ENCODE measurements at places on chromosomes 1 and 21. TPM values are rescaled to one million over a fixed set of nuclear protein-coding genes. Genes with fewer than 3 reads are reported as not detected.

Gene CELA2A
- not detected for total RNA-seq

DNA sequence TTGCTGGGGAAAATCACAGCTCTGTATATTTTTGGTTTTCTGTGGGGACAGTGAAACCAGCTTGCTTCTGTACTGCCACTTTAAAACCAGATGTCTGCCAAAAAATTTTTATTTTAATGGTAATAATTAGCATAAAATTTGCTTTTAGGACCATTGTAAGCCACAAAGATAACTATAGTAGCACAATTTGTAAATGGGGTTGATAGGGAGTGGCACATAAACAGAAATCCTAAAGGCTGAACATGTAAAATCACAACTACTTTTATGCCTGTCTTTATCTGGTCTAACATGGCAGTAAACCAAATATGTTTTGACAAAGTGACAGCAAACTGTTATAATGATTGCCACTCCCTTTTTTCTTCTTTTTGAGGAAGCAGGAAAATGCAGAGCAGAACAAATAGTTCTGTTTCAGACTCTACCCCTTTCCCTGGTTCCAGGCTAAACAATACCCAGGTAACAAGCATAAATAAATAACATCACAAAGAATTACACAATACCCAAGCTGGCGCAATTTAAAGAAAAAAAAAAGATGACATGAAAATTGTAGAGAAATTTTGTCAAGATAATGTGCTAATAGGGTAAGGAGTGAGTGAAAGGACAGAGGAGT lies 24.0 kb upstream of the CCDC181 start:
- no peak for DNase-seq

DNA sequence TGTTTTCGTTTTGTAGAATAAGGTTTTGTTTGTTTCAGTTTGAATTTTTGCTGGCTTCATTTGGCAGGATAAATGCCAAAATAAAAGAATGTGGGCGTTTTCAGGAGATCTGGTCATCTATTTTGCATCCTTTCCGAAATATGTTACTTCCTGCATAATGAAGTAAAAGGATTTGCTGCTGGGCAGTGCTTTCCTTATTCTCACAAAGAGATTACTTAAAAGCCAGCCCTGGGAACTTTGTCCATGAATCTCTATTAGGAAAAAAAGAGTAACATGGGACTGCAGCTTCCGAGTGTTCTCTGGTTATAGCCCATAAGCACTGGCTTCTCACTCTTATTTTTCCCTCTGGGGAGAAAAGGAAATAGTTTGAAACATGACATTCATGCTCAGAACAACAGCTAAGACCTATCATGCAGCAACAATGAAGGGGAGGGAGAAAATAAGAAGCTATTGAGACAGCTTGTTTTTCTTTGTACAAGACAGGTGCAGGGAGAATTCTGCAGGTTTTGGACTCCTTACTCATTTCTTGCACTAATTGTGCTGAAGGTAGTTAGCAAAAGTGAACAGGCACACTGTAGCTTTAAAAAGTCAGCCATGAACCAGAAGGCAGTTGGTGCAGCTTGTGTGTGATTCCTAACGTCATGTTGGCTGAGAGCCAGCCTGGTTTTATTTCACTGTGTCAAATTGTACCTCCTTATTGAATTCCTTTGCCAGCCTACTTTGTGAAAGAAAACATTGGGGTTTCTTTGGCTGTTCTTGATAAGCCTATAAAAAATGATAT lies at the start of gene SAMD13:
Gene SAMD13, plus strand, starts transcription at position 705 of the 781 bp plus-strand sequence. CDS start 1,527 bp downstream, outside the sequence.
- DNase-seq: no peak

Gene PPIE
- 24.3 TPM for total RNA-seq

Gene CCDC185
- total RNA-seq: 0.56 TPM

Gene INKA2
- total RNA-seq: 8.4 TPM

DNA sequence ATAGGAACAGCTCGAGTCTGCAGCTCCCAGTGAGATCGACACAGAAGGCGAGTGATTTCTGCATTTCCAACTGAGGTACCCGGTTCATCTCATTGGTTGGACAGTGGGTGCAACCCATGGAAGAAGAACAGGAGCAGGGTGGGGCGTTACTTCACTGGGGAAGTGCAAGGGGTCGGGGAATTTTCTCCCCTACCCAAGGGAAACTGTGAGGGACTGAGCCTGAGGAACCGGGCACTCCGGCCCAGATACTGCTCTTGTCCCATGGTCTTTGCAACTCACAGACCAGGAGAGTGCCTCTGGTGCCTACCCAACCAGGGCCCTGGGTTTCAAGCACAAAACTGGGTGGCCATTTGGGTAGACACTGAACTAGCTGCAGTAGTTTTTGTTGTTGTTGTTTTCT lies 307.1 kb downstream of the AMY1C start:
- peak; percentile 0 for DNase-seq

- peak; percentile 73 for DNase-seq
Measured at GRCh38 chr1:40438391-40439015, 11.8 kb upstream of the ZFP69B start.

DNA sequence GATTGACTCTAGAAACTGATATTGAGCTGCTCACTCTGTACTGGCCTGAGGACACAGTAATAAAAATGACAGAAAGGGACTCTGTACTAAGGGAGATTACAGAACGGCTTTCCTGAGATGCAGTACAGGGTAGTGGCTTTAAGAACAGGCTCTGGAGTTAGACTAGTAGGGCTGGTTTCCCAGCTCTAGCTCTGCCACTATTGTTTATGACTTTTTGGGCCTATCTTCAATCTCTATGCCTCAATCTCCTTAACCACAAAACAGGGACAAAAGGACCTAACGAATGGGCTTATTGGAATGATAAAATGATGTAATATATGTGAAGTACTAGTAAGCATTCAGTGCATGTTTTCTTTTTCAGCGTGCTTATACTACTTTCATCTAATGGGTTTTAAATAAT lies 1.4 kb downstream of the DEPDC1 start:
- no peak for DNase-seq

GRCh38 chr21:38186661-38187270 lies 70.0 kb upstream of the KCNJ15 start:
- DNase-seq: no peak

- no peak for DNase-seq
Measured at GRCh38 chr21:27425574-27425973, 458.7 kb upstream of the ADAMTS5 start.

Gene CHRM3
- 13.8 TPM for total RNA-seq

Gene EDEM3
- total RNA-seq: 13.6 TPM

Gene OR2T11
- total RNA-seq: not detected

- no peak for DNase-seq
Measured at GRCh38 chr1:7429290-7429689, 341.8 kb upstream of the VAMP3 start.

Gene ASCL5
- 0.54 TPM for total RNA-seq

Gene CLCA2
- total RNA-seq: not detected

Gene AMY1B
- not detected for total RNA-seq

- DNase-seq: no peak
Measured at GRCh38 chr1:3231826-3232225, 162.8 kb downstream of the PRDM16 start.

- DNase-seq: no peak
Measured at GRCh38 chr1:246110343-246111219, 396.5 kb downstream of the SMYD3 start.

DNA sequence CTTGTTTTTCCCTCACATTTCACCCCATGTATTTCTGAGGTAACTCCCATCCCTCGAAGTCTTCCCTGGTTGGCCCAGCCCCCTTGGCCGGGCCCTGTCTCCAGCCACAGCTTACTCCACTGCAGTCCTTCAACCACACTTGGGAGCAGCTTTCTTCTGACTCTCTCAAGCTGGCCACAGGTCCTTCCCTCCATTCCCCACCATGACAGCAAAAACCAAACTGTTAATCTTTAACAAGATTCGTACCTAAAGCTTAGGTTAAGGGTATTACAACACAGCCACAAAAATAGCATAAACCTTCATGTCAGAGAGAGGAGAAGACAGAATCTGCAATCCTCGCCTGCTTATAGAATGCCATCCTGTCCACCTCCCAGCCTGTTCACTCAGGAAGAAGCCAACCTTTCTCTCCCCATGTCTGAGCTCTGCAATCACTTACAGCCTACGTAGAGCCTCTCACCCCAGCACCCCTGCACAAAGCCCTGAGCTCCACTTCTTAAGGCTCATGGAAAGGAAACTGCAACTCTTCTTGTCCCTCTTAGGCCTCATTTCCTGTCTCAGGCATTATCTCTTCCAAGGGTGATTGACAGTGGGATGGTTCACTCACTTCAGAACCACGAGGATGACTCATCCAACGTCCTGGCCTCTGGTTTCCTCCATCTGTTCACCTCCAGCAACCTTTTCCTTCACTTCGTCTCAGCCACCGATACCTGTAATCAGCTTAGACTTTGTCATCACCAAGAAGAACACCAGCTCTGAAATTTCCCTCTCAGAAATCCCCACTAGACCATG lies 72.8 kb downstream of the CD2 start:
- DNase-seq: no peak

DNA sequence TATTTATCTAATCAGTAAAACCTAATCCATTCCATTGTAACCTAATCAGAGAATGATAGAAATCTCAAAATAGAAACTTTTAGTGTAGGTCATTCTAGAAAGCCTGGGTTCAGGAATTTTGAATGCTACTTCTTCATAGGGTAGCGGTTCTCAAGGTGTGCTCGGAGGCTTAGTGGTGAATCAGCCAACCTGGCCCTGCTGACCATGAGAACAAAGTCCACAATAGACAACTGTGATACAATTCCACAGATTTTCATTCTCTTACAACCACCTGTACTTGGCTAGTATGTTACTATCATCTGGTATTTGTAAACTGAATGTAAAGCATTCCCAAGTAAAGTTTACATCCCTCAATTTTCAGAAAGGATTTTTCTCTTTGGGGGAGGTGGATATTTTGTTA lies 7.5 kb upstream of the PUM1 start:
- DNase-seq: no peak

DNA sequence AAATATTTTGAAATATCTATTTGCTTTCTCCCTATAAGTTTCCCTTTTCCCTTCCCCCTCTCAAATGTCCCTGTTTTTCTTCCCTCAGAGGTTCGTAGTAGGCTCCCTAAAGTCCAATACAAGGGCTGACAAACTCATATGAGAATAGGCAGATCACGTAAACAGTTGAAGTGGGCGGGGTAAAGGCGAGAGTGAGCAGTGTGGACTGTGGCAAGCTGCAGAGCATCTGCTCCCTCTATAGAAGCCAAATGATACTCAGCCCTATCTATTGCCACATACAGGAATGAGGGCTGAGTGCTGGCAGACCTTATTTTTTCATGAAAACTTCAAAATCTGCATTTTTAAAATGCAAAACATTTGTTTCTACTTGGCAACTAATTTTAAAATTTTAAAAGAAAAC lies 26.3 kb downstream of the PRDX6 start:
- DNase-seq: no peak

Gene HSD3B1
- total RNA-seq: not detected

Gene TSHB
- total RNA-seq: not detected

GRCh38 chr1:165276314-165276713 lies 80.2 kb downstream of the LMX1A start:
- DNase-seq: no peak

GRCh38 chr1:111751906-111752575 lies 3.7 kb upstream of the DDX20 start:
- no peak for DNase-seq

Gene VAV3
- total RNA-seq: 11.3 TPM

Gene SERPINC1
- not detected for total RNA-seq

DNA sequence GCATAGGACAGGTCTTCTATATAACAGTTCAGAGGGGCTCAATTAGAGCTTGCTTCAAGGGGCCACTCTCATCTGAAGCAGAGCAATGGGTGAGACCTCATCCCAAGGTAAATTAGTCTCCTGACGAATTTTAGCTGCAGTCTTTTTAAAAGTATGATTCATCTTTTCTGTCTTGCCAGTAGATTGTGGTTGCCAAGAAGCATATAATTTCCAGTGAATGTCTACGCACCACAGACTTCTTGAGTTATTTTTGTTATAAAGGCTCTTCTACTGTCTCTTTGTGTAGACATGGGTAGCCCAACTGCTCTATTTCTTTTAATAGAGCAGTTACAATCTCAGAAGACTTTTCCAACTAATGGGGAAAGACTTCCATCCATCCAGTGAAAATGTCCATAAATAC lies 108.9 kb upstream of the FMN2 start:
- DNase-seq: no peak

DNA sequence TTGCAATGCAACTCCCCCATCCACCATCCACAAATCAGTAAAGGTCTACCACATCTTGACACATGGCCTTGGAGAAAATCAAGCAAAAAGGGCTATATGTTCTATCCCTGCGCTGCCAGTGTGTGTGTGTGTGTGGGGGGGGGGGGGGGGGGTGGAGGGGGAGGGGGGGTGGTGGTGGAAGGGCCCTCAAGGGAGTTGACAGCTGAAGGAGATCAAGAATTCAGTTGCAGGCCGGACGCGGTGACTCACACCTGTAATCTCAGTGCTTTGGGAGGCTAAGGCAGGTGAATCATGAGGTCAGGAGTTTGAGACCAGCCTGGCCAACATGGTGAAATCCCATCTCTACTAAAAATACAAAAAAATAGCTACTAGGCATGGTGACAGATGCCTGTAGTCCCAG lies 37.6 kb upstream of the CLIC4 start:
- no peak for DNase-seq

Gene ANKRD35
- 3.6 TPM for total RNA-seq

Gene AGMAT
- total RNA-seq: 3.8 TPM

Gene DNAJC11
- 67.2 TPM for total RNA-seq

GRCh38 chr1:87134061-87134460 lies 194.6 kb upstream of the LMO4 start:
- DNase-seq: no peak

DNA sequence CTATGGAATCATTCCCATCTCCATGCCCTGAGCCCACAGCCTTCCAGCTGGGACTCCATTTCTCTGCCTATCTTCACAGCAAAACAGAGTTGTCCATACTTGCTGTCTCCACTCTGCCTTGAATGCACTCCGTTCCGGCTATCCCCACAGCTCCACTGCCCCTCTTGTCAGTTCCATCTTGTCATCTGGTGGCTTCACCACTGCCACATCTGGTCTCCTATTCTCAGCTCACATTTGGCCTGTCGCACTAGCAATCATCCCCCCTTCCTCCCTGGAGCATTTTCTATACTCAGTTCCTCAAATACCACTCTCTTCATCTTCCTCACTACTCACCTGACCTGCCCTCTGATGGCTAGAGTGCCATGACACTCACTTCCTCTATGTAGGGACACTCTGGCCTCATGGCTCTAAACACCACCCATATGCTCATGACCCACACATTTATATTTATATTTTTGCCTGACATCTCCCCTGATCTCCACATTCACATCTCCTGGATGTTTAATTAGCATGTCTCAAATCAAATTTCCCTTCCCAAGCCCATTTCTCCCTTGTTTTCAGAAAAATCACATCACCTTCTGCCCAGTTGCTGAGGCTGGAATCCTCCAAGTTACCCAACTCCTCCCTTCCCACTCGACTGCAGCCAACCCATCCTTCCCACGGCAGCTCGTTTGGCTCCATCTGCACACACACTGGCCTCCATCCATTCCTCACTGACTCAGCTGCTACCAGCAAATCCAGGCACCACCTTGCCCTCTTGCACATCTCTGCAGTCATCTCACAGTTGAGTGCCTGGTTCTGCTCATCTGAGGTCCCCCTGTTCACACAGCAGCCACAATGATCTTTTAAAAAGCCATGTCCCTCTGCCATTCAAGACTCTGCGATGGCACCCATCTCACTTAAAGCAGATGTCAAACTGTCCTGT lies 6.1 kb downstream of the ZNF692 start:
- no peak for DNase-seq
